ENCODE measurements at places on chromosomes 3 and 15. TPM values are rescaled to one million over a fixed set of nuclear protein-coding genes. Genes with fewer than 3 reads are reported as not detected.

The SYNPR gene
- total RNA-seq = not detected

The LRRC31 gene
- total RNA-seq = 1.7 TPM

DNA sequence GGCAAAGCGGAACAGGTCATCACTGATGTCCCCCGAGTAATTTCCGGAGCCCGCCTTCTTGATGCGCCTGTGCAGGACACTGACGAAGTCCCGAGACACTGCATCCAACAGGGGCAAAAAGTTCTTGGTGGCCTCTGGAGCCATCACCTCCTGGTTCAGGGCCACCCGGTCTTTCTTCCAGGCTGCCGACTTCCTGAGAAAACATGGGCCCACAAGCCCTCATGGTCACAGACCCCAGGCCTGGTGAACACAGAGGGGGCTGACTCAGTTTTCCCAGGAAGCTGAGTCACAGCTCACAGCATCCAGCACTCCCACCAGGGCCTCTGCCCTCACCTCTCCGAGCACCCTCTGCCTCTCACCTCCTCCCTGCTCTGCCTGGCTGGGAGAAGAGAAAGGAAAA is 22.4 kb downstream of the CYP11A1 start:
- DNase-seq = no peak

DNA sequence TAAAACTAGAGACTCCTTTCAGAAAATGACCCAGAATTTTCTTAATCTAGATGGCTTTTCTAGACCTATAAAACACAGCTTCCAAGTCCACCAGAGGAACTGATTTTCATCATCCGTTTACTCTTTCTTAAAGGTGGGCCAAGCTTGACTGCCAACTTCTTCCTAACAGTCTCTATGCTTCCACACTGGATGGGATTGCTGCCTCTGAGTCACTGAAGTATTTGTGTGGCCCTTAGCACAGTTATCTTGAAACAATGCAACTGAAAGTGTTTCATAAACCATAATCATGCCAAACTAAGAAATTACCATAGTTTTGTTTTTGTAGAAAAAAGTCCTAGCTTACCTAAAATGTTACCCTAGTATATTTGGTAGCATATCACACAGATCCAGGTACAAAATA is 985.7 kb downstream of the TUSC7 start:
- DNase-seq = no peak

DNA sequence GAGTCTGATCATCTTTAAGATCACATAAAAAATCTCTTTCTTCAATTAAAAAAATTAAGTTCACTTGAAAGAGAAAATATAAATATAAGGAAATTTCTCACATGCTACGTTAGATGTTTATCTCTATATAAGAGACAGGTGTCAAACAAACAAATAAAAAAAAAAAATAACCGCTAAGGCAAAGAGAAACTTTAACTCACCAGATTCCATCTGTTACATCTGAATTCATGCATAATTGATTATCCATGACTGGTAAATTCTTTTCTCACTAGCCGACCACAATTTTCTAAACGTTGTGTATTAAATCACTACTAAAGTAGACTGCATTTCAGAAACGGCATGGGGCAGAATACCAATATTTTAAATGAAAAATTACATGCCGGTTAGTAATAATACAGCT is 9.6 kb upstream of the SATB1 start:
- DNase-seq = no peak

GRCh38 chr3:30305021-30305420 is 301.4 kb upstream of the TGFBR2 start:
- DNase-seq = no peak

All from left lobe of liver (tissue), 2 donors.